ENCODE measurements at places on chromosomes 2 and 18.

DNA sequence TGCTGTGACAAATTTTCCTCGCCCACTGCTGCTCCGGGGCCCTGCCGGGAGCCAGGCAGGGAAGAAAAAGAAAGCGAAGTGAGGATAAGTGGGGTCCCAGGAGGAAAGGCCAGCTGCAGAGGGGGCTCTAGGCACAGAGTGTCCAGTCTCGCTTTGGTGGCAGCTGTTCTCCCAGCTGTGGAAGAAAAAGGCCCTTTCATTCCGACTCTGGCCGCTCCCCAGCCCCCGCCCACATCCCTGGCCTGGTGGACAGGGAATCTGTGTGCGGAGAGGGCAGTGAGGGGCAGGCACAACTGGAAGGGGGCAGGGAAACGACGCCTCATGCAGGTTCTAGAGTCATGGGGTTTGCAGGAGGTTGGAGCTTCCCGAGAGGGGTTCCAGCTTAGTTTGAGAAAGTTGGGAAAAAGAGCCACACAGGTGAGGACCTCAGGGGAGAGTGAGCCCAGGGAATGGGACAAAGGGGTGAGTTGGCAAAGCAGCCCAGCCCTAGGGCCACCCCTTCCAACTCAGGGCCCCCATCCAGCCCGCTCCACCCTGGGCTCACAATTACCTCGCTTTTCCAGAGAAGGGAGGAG, 1.8 kb downstream of the RTKN start:
- DNase-seq: no peak

DNA sequence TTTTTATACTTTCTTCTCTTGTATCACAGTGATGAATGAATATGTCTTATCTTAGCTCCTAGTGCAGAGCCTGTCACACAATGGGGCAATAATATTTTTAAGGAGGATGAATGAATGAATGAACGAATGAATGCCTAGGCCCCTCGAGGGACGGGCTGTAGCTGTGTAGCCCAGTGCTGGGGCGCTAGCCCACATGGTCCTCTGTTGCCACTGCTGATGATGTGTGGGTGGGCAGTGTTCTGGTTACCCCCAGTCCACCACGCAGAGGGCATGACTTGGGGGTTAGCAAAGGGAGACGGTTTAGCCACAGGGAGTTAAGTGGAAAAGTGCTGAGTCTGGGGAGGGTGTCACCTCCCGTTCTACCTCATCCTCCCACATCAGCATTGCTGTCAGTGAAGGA, 134.2 kb downstream of the SMAD7 start:
- no peak for DNase-seq

DNA sequence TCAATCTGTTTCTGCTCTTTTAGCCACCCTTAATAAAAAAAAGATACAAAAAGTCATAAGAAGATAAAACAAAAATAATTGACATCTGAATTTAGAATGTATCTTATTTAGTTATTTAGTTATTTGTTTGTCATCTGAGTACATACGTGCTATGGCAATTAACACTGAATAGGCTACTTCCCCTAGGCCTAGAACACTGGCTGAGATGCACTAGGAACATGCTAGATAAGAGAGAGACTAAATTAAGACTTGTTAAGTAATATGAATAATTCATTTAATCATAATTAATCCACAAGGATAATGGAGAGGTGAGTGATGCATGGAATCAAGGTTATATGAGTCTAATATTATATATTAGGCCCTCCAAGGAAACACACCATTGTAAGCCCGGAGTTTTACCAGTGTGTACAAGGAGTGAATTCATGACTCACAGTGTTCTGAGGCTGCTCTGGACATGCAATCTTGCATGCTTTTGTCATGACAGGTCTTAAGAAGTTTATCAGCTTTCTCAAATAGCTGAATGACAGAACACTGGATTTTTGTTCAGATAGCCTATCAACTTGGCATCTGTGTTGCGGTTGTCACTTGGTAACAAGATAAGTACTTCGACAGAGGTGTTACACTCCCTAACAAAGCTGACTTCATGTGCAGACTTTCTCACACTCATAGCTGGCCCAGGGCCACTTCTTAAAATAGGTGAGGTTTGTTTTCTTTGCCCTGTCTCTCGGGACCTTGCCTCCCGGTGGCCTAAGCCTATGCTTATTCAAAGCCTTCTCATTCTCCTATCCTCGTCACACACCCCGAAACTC, 5.0 kb upstream of the SERPINB2 start:
- no peak for DNase-seq

DNA sequence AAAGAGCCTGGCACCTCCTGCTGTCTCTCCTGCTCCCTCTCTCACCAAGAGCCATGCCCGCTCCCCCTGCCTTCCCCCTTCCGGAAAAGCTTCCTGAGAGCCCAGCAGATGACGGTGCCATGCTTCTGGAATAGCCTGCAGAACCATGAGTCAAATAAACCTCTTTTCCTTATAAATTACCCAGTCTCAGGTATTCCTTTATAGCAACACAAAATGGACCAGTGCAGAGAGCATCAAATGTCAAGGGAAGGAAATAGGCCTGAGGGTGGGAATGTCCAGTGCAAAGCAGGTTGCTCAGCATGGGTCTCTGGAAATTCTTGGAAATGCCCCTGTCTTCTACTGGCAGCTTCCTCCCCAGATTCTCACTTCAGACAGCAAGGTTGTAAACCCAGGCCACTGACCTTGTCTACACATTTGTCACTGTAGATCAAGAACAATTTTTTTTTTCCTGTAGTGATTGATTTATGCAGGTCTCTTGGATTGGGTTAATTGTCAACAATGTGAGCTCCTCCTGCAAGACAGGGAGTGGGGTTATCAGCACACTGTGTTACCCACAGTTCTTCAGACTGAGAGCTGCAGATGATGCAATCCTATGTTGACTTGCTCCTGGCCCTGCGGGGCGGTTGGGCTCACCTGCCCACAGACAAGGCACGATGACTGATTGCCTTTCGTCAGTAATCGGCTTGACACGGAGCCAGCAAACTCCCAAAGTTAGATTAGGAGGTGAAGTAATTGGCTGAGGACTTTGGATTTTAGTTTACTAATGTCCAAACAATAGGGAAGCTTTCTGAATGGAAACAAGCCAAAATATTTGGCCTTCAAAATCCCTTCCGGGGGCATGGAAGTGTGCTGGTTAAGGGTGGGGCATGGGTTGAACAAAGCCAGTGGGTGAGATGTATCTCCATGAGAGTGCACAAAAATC, 5.4 kb upstream of the BOD1L2 start:
- no peak for DNase-seq

Measured in activated naive CD8-positive, alpha-beta T cell treated with anti-CD3 and anti-CD28 coated beads, Interleukin-2, amount 50 U/mL, for 16 hours (primary cell).